ENCODE measurements at places on chromosomes 1 and 21.

DNA sequence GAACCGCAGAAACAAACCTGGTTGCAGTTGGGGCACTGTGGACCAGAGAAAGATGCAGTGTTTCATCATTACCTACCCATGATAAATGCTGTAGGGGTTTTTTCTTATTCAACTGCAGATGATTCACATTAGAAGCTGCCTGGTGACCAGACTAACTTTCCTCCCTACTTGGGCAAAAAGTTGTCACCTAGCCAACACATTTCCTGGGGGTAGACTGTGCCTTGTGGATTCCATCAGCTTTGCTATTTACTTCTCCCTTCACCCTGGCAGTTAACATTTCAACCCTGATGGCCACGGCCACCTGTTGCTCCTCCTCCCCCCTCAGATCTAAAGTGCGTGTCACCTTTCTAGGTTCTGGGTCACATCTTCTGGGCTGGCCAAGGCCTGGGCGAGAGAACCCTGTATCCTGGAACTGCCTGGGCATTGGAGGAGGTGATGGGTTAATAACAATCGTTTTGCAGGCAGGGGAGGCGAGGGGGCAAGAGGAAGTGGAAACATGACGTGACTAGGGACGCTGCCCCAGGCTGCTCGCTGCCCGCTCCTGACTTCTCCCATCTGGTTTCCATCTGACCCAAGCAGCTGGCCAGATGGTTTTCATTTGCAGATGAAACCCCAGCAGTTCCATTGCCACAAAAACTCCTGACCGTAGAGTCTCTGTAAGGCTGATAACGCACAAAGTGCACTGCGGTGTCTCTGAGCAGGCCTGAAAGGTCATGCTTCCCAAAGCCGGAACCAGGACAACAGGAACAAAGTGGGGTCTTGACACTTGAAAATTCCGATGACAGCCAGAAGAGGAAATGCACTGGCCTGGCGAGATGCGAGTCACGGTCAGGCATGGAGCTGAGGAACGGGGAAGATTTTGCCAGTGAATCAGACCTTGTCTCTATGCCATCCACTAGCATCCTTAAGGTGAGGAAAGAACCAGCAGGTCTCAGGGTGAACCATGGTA is 36.6 kb downstream of the CAPZB start:
- no peak for DNase-seq

DNA sequence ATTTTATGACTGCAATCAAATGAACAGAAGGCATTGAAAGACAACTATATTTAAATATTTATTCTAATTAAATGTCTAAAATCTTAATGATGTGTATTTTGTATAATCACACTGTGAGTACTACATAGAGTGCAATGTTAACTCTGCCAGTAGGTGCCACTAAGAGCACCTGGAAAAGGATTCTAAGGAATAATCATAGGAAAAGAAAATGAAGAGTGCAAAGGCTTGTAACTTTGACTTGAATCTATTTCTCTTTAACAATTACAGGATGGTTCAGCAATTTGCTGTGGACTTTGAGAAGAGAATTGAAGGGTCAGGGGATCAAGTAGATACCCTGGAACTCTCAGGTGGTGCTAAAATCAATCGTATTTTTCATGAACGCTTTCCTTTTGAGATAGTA is 200.4 kb downstream of the DNM3 start:
- no peak for DNase-seq

DNA sequence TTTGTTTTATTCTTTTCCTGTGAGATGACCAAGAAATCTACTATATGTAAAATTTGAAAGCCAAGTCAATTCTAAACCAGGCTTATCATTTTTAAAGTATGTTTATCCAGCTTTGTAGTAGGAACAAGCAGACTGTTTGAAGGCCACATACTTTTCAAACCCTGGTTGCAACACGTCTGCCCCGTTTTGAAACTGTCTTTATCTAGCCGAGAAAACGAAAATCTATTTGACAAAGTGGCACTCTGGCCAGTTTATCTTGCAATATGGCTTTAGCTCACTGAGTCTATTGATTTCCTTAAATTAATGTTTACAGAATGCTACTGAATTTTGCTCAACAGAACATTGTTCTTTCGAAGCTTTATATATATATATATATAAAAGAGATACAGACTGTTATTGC is 39.7 kb downstream of the PROX1 start:
- DNase-seq = no peak

GRCh38 chr1:238360474-238360873 is 469.8 kb upstream of the ZP4 start:
- DNase-seq = no peak

- no peak for DNase-seq
Measured at GRCh38 chr1:21814981-21815582, 3.0 kb downstream of the LDLRAD2 start.

DNA sequence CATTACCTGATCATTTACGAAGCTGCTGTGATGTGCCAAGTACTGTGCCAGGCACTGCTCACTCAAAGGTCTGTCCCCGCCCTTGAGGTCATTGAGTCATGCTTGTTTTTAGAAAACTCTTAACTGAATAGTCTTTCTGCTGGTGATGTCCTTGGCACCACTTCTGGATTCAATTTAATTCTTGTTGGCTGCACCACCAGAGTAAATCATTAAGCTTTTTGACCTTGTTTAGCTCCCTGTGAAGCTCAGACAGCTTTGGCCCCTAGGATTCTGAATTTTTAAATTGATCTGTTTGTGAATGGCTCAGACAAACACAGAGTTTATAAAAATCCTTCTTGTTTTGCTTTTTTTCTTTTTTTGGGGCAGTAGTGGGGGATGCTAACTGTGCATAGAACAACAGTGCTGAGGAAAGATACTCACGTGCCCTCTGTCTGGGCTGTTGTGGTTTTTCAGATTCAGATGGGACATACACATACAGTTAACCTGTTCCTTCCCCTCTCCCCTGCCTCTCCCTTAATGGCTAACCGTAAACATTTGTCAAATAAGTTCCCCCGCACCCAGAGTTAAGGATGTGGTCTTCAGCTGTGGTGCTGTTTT is 67.6 kb downstream of the MTR start:
- no peak for DNase-seq

DNA sequence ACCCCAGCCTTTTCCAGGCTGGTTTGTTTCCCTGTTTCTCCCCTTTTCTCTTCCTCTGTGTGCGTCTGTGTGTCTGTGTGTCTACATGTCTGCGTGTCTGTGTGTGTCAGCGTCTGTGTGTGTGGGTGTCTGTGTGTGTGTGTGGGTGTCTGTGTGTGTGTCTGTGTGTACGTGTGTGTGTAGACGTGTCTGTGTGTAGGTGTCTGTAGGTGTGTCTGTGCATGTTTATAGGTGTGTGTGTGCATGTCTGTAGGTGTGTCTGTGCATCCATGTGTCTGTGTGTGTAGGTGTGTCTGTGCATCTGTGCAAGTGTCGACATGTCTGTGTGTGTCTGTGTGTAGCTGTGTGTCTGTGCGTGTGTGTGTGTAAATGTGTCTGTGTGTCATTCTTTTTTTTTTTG is 3.3 kb downstream of the TTLL10 start:
- no peak for DNase-seq

DNA sequence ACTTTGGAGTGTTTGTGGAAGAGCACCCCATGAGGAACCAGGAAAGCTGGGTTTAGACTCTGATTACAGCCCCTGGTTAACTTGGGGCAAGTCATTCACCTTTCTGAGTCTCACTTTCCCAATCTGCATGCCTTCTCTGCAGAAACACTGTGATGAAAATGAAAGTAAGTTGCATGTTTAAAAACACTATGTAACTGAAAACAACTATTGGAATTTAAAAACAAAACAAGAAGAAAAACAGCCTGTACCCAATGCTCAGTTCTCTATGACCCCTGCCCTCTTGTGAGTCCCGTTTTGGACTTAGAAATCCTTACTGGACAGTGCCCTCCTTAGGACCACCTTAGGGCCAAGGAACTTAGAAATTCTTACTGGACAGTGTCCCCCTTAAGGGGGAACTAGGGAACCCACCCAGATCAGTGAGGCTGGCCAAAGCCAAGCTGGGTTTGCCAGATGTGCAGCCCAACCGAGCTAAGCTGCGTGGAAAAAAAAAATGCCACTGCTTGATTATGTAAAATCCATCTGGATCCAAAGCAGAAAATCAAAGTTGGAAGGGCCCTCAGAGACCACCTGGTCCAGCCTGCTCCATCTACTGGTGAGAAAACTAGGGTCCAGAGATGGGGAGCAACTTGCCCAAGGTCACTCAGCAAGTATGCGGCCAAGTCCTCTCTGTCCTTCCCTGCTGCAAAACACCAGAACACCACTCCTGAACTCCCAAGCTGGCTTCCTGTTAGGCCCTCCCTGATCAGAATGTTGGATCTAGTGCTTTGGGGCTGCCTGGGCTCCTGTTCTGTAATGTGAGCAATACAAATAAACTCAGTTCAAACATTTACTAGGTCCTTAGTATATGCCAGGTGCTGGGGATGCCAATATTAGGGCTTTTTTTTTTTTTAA is 77.7 kb downstream of the MRPL37 start:
- DNase-seq = no peak

DNA sequence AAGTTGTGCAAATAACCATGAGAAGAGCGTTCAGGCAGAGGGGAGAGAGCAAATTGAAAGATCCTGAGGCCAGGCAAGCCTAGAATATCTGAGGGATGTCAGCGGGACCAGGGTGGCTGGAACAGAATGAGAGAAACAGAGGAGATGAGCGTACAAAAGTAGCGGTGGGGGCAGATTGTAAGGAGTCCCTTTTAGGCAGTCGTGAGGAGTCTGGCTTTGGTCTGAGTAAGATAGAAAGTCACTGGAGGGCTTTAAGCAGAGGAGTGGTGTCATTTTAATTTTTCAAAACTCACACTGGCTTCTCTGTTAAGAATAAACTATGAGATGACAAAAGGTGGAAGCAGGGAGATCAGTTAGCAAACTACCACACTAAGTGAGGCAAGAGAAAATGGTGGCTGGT is 24.2 kb downstream of the ATP5PF start:
- no peak for DNase-seq

DNA sequence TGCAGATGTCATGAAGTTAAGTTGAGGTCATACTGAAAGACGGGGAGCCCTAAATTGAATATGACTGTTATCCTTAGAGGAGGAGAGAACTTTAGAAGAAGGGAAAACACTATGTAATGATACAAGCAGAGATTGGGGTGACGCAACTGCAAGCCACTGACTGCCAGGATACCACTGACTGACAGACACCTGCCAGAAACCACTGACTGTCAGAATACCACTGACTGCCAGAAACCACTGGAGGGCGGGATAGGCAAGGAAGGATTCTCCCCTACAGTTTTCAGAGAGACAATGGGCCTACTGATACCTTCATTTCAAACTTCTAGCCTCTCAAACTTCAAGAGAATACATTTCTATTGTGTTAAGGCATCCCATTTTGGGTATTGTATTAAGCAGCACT is 388.7 kb downstream of the USH2A start:
- DNase-seq = no peak

- no peak for DNase-seq
Measured at GRCh38 chr21:39923476-39923875, 56.2 kb downstream of the PCP4 start.

- peak; percentile 20 for DNase-seq
Measured at GRCh38 chr1:1943834-1944570, 24.9 kb upstream of the TMEM52 start.

DNA sequence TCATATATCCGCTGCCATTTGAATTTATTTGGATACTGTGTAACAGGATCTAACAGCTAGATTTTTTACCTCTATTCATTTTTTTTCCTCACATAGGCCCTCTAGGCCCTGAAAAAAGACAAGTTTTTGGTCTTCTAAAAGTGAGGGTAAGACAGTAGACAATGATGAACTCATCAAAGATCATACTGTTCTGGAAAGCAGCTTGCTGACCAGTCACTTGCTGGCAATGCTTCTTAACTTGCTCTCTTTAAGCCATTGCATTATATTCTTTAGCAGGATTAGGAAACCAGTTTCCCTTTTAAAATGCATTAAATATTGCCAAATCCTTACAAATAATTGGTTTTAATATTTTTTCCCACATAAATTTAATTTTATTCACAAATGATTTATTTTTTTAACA is 65.5 kb downstream of the SYT14 start:
- no peak for DNase-seq

- DNase-seq = peak; percentile 8
Measured at GRCh38 chr1:28199328-28200233, 23.1 kb upstream of the PTAFR start.

GRCh38 chr1:72432645-72433267 is 150.4 kb upstream of the NEGR1 start:
- no peak for DNase-seq

DNA sequence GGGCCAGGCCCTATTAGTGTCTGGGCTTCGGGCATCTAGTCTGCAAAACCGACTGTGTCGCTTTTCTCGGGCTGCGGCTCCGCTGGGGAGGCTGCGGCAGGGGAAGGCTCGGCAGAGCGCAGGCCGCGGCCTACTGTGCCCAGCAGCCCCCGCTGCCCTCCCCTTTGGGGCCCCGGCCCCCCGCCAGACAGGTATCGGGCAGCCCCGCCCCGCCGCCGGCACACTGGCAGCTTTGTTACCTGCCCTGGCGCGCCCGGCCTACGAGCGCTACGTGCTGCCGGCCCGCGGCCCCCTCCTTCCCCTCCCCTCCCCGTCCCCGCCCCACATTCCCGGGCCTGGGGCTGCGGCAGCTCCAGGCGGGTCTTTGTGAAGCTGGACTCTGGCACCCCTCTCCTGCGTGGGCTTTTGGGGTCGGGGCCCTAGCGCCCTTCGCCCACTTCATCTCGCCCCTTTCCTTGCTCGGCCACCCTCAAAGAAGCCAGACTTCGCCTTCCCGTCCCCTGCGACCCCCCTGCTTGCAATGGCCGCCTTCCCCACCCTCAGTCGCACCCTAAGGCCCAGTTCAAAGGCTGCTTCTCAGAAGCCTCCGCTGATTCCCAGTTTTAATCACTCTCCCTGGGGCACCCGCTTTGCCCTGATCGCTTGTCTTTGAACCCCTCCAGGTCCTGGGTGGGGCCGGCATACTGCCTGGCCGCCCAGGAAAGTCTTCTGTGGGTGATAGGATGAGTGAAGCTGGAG is 48.9 kb upstream of the SLC2A1 start:
- no peak for DNase-seq

DNA sequence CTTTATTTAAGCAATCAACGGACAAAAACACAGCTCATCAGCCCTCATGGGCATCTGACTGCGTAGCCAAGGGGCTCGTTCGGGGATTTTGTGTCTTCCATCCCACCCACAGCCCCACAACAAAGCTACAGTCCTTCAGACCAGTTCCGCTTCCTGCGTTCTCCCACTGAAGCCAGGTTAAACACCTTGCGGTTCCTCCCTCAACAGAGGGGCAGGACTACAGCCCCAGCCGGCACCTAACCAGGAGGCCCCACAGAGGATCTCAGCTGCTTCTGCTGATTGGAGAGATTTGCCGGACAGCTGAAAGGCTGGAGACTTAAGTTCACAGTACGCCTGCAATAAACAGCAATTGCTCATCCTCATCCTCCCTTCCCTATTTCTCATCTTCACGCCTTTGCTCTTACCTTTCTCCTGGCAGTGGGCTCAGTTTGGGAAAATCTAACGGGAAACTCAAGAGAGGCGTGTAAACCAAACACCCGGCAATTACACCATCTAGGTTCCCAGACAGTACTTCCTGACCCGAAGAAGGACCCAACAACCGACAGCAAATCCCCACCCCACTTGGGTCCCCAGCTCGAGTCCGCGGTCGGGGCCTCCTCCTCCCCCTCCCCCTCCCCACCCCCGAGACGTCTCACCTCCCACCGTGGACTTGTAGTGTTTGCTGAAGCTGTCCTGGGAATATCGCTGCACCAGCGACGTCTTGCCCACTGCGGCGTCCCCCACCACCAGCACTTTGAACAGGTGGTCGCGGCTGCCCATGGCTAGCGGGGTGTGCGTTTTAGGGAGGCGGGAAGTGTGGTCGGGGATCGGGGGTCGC is 876 bp downstream of the RAB29 start:
- DNase-seq = peak; percentile 15

All from activated naive CD4-positive, alpha-beta T cell (primary cell).